ENCODE measurements at places on chromosomes 3 and 15.
A peak's percentile ranks its signal among the peaks of the same experiment; 100 is the strongest.

DNA sequence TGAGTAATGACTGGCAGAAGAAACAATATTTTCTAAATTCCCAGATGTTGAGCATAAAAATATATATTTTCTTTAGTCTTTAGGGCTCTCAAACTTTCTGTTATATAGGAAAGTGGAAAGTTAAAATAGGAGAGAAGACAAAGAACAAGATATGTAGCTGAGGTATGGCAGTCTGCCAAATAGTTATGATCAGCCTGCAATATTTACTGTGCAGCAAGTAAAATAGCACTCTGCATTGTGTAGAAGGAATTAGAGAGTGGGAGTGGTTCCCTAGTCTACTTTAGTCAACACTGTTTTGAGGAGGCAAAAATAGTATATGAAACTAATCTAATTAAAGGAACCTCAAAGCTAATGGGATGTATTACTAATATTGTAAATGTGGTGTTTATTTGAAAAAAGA lies 978.1 kb upstream of the ALCAM start:
- no peaks in the 10 kb centered on the region for H3K27me3 ChIP-seq
- no peak for DNase-seq
- H3K36me3 ChIP-seq: no peaks in the 10 kb centered on the region
- H3K4me3 ChIP-seq: no peak overlapping the region
- no peak overlapping the region for H3K27ac ChIP-seq

DNA sequence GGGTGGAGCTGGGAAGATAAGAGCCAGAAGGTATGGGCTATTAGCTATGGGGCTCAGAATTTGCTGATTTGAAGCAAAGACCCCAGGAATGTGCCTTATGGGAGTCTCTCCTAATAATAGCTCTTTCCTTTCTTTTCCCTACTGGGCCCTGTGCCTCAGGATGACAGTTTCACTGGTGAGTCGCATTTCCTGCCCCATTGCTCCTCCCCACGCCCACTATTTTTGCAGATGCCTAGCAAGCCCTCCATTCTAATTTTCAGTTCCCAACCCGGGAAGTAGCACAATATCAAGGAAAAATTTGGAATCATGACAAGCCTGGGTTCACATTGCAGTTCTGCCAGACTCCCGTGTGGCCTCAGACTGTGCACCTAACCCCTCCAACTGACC lies 583 bp downstream of the IL17RE start:
- no peak overlapping the region for H3K4me3 ChIP-seq
- no peak for DNase-seq
- peaks cover 13% of the 10 kb centered on the region for H3K4me1 ChIP-seq
- no peaks in the 10 kb centered on the region for H3K27me3 ChIP-seq
- no peak overlapping the region for H3K27ac ChIP-seq

GRCh38 chr3:125211523-125212090 lies 941 bp downstream of the SLC12A8 start:
- no peak overlapping the region for H3K27ac ChIP-seq
- no peaks in the 10 kb centered on the region for H3K36me3 ChIP-seq
- no peak for DNase-seq

- no peak for DNase-seq
- H3K27me3 ChIP-seq: peaks cover 12% of the 10 kb centered on the region
- no peak overlapping the region for H3K27ac ChIP-seq
- no peaks in the 10 kb centered on the region for H3K36me3 ChIP-seq
- no peak overlapping the region for H3K4me3 ChIP-seq
These were observed 7.8 kb downstream of the BNC1 start for GRCh38 chr15:83276661-83277060.

DNA sequence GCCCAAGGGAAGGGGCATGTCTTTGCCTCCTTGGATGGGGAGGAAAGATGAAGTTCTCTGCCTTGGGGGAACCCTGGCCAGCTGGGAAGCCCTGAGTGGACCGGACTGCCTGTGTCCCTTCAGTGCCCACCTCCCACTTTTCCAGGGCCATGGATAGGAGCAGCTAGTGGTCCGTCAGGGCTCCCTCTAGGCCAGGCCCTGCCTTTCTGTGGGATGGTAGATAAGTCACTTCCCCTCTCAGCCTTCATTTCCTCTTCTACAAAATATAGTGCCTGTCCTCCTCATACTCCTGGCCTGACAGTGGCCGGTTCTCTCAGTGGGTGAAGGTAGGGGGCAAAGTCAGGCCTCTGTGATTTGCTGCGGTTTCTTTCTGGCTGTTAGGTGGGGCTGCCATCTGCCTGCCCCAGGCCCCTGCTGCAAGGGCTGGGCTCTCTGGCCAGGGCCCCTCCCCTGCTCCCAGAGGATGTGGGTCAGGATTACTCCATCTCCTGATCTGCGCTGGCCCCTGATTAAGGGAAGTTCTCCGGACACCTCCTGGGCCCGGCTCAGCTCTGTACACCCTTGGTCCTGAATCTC lies 1.4 kb downstream of the PLEKHO2 start:
- H3K36me3 ChIP-seq: peaks cover 9% of the 10 kb centered on the region
- no peak for DNase-seq
- no peaks in the 10 kb centered on the region for H3K27me3 ChIP-seq
- peaks cover 46% of the 10 kb centered on the region for H3K4me1 ChIP-seq
- H3K27ac ChIP-seq: peak overlapping the region; percentile 75

DNA sequence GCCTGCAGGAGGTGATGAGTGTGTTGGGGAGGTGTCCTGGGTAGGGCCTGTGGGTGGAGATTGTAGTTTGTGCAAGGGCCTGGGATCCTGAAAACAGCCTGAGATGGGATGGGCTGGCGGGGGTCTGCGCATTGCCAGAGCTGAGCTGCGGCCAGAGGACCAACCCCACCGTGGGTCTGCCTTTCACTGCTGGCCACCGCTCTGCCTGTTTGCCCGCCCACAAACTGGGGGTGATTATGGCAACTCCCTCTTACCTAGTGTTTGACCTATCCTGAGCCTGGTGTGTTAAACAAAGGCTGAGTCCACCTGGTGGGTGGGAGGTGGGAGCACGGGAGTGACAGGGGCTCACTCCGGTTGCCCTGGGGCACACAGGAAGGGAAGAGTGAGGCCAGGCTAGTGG lies 9.8 kb downstream of the ABTB1 start:
- no peak overlapping the region for H3K27ac ChIP-seq

- DNase-seq: no peak
- no peak overlapping the region for H3K4me3 ChIP-seq
- no peaks in the 10 kb centered on the region for H3K4me1 ChIP-seq
These were observed 75.0 kb upstream of the GCNT3 start for GRCh38 chr15:59536553-59536952.

- no peak overlapping the region for H3K27ac ChIP-seq
- no peak for DNase-seq
- H3K4me3 ChIP-seq: no peak overlapping the region
- no peaks in the 10 kb centered on the region for H3K27me3 ChIP-seq
- no peaks in the 10 kb centered on the region for H3K4me1 ChIP-seq
- no peaks in the 10 kb centered on the region for H3K36me3 ChIP-seq
These were observed 117.5 kb upstream of the TMC3 start for GRCh38 chr15:81491414-81492096.

DNA sequence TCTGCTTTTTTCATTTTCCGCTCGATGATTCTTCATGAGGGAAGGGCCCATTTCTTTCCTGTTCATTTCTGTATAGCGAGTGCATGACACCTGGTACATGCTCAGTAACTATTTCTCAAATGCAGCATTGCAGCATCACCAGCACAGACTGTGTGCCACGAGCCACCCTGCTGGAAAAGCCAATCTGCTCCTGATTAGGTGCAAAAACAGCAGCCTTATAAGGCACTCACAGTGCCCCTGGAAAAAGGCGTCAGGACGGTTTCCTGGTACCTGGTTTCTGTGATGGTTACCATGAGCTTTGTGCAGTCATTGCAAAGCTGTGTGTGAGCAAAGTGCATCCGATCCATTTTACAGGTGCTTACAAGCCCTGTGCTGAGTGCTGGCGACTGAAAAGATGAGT lies 15.8 kb downstream of the ST8SIA2 start:
- no peaks in the 10 kb centered on the region for H3K4me1 ChIP-seq
- no peaks in the 10 kb centered on the region for H3K36me3 ChIP-seq
- H3K27me3 ChIP-seq: no peaks in the 10 kb centered on the region
- H3K27ac ChIP-seq: no peak overlapping the region

GRCh38 chr3:131645638-131646037 lies 142.9 kb upstream of the MRPL3 start:
- H3K4me3 ChIP-seq: no peak overlapping the region
- H3K4me1 ChIP-seq: no peaks in the 10 kb centered on the region
- no peaks in the 10 kb centered on the region for H3K27me3 ChIP-seq
- H3K36me3 ChIP-seq: no peaks in the 10 kb centered on the region

DNA sequence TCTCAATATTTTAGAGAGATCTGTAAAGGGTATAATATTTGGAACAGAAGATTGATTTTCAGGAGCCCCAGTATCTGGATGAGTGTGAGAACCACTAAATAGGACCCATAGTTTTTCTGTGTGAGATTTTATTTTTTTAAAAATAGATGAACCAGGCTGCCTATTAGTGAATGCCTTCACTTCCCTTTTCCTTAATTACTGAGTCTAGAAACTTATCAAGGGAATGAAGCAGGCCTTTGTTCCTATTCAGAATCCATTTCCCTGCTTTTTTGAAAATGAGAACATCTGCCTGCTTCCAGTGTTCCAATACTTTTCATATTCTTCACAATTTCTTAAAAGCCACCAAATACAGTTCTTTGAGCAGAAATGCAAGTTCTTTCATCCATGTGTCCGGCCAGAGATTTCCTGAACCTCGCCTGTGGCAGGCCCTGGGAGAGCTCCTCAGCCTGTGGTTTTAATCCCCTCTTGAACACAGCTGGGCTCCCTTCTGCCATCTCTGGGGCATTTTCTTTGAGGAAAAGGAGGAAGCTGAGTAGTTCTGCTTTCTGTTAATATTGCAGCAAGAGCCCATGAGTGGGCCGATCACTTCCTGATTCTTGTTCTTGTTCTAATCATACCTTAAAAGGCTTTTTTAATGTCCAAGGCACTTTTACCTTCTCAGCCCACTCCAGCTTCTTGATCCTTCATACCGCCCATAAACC lies 4.7 kb downstream of the EHD4 start:
- H3K4me1 ChIP-seq: peaks cover 19% of the 10 kb centered on the region
- H3K4me3 ChIP-seq: no peak overlapping the region
- no peaks in the 10 kb centered on the region for H3K27me3 ChIP-seq
- H3K36me3 ChIP-seq: no peaks in the 10 kb centered on the region
- DNase-seq: no peak

DNA sequence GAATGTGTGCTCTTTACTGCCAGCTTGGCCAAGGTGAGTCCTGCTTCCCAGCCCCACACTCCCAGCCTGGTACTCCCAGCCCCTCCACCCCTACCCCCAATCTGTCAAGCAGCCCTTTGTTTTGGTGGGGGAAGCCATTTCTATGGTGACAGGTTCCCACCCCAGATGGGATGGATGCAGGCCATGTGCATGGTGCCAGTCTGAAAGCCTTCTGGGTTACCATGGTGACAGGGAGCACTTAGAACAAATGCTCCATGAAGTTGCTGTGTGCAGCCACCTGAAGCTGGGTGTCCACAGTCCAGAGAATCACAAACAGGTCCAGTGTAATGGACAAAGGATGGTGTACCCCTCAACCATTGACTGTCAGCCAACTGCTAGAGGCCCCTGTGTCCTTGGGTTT lies 19.1 kb upstream of the VILL start:
- H3K27ac ChIP-seq: no peak overlapping the region
- H3K27me3 ChIP-seq: no peaks in the 10 kb centered on the region
- H3K4me3 ChIP-seq: no peak overlapping the region
- no peak for DNase-seq

GRCh38 chr3:66344848-66345578 lies 124.2 kb downstream of the SLC25A26 start:
- H3K27ac ChIP-seq: no peak overlapping the region
- H3K4me1 ChIP-seq: no peaks in the 10 kb centered on the region
- H3K27me3 ChIP-seq: no peaks in the 10 kb centered on the region
- DNase-seq: no peak
- no peaks in the 10 kb centered on the region for H3K36me3 ChIP-seq

DNA sequence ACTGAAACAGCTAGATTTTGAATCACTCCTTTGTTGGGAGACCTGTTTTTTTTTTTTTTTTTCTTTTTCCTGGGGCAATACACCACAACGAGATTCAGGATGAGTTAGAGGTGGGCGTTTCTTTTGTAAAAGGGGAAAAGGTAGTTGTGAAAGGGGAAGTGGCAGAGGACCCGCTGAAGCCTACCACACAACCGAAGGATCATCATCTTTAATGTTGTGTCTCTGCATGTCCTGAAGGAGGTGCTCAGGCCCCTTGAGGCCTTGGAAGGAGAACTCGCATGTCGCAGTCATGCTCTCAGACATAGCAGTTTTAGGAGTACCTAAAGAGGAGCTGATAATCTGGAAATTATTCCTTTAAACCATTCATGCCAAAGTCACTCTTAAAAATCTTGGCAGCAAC lies 137.9 kb upstream of the LRIG1 start:
- no peak overlapping the region for H3K27ac ChIP-seq
- H3K4me1 ChIP-seq: no peaks in the 10 kb centered on the region
- no peaks in the 10 kb centered on the region for H3K27me3 ChIP-seq
- DNase-seq: no peak

DNA sequence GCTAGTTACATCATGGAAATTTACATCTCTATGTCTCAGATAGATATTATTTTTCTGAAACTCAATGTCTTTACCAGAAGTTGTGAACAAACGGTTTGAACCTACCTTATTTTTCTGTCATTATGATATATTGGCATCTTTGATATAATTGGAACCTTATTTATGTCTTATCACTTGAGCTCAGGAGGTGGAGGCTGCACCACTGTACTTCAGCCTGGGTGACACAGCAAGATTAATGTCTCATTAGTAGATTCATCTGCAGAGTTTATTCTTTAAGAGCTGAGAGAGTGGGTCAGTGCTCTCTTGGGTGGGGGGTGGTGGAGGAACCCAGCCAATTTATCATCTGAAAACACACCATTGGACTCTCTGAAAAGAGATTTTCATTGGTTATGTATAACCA lies 21.4 kb downstream of the SCG3 start:
- H3K27ac ChIP-seq: no peak overlapping the region
- no peaks in the 10 kb centered on the region for H3K27me3 ChIP-seq
- no peaks in the 10 kb centered on the region for H3K36me3 ChIP-seq
- DNase-seq: no peak
- H3K4me3 ChIP-seq: no peak overlapping the region
